Cortex of kidney (tissue), 1 donor: ENCODE measurements at places on chromosomes 2 and 18.

GRCh38 chr18:51195451-51196117 is 1.9 kb downstream of the MEX3C start:
- DNase-seq: no peak

DNA sequence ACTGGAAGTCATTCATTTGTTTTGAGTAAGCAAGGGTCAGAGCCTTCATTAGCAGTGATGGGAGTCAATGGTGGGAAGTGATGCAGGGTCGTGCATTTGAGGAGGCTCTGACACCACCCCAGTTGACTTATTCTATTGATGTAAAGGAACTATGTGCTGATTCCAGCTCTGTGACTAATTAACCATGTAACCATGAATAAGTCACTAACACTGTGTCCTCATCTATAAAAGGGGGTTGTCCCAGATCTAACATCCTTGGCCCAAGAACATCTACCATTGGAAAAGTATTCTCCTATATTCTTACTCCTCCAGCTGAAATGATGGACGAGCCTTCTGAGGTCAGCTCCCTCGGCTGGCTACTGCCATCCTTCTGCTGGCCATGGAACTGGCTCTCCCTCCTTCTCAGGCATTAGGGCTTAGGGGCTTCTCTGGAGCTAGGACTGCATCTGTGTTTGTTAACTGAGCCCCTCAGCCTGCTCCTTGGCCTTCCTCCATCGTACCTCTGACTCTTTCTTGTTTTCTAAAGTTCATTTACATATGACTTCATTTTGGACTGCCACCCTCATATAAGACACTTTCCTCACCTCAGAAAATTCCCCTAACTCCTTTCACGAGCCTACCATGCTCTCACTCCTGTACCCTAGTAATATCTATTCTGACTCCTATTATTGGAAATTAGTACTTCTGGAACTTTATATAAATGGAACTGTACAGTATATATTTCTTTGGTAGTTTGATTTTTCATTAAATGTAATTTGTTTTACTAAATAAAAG is 115.5 kb downstream of the KCTD1 start:
- DNase-seq: no peak

- no peak for DNase-seq
These were observed 26.6 kb upstream of the KCMF1 start for GRCh38 chr2:84944295-84944909.

DNA sequence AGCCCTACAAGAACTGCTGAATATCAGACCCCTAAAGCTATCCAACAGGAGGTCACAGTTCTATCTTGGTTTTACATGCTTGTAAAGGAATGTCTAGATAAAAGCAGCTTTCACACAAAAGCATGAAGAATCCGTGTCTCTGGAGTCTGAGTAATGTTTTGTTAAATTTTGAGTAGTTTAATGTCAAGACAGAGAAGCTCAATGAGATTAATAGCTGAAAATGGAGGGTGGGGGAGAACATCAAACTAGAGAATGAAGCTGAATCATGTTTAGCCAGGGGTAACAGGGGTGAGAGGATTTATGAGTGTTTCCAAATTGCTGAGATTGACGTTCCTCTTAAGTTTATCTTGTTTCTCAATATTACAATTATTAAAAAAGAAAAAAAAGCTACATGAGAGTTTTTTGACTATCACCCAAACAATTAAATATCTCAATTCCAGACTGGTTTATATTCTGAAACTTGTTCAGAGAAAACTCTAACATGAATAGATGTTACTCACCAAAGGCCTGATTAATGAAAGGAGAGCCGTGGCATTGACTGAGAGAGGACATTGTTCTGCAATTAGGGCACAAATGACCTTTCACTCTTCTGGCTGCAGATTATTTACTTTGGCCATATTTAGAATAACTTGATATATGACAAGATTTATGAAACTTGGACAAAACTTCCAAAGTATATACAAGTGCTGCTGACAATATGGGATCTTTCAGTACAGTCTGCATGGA is 266.4 kb upstream of the ETAA1 start:
- DNase-seq: no peak

DNA sequence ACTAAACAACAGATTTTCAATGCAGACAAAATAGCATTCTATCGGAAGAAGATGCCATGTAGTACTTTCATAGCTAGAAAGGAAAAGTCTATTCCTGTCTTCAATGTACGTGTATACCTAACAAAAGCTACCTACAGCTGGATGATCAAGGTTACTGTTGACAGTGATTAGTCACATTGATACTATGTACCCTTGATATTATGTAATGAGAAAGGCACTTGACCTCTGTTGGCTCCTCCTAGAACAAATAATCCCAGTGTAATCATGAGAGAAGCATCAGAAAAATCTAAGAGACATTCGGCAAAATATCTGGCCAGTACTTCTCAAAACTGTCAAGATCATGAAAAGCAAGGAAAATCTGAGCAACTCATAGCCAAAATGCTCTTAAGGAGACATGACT is 44.4 kb upstream of the LRRTM4 start:
- DNase-seq: no peak

GRCh38 chr2:221104361-221104811 is 467.7 kb downstream of the EPHA4 start:
- no peak for DNase-seq

DNA sequence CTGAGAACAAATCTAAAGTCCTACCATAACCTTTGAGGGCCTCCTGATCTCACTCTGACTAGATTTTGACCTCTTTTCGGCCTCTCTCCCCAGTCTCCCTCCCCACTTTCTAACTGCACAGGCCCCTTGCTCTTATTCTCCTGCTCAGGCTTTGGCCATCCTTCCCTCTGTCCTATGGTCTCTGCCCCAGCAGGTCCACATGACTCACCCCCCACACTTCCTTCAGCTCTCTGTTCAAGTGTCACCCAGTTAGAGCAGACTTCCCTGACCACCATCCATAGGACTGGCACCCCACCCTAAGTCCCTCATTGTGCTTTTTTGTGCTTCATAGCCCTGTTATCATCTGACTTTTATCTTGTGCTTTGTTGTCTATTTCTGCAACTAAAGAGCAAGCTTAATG is 41.2 kb upstream of the NT5C1B start:
- no peak for DNase-seq

- DNase-seq: no peak
These were observed 2.2 kb downstream of the RBM45 start for GRCh38 chr2:178114462-178114861.

- DNase-seq: no peak
These were observed 243.5 kb upstream of the ZNF521 start for GRCh38 chr18:25595274-25596060.

DNA sequence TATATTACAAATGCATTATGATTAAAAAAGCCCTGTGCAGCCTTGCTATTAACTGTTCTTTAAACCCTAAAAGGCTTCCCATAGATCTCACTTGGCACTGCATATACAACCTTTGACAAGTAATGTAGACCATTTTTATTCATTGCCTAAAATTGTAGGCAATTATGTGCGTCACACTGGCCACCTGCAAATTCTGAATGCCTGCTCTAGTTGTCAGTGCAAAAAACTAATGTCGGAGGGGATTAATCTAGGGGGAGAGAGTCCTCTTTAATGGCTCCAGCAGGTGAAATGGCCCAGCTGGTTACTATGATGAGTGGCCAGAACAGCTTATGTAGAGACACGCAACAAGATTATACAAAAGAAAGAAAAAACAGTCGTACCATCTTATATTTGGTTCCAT is 123.2 kb downstream of the OLA1 start:
- no peak for DNase-seq

DNA sequence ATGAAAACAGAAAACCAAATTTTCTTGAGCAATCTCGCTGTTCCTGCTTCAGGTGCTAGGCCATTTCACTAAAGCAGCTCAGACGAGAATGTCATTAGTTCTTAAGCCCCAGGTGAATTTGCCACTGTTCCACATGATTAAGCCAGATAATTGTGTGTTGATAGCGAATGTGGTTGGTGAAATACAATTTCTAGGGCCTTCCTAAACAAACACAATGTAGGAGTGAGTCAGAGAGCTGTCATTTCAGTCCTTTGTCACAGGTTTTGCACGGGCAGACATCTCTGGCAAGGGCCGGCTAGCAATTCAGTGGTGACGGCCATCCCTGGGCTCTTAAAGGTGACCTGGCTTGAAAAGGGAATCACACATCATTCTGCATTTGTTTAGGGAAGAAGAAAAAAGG is 170.7 kb downstream of the TMEM182 start:
- DNase-seq: no peak

DNA sequence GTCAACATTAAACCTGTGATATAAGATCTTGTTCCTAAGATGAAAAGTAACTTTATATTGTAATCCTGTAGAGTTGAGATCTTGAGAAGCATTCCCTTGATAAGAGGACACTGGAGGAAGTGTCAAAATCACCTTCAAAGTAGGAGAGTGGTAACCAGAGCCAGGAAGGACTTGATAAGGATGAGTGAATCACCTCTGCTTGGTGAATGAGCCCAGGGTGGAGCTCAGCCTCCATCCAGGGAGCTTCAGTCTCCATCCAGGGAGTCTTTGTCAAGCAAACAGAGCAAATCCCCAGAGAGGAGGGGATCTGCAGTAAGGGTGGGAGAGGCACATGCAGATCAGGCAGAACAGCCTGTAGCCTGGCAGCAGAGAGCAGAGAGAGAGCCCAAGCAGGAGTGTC is 167.1 kb upstream of the SIX2 start:
- no peak for DNase-seq

DNA sequence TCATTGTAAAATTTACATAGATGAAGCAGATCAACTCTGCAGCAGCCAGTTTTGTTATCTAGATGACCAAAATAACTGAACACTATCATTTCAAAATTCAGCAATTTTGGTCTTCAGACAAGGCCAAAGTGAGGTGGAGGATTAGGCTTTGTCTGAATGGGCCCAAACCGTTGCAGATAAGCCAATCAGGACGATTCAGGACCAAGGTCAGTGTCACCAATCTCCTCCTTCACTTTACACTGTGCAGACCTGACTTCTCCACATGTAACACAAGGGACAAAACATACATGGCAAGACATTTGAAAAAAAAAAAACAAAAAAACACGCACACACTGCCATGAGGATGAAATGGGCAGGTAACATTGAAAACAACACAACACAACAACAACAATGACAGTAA is 211.2 kb downstream of the NAPG start:
- DNase-seq: no peak

DNA sequence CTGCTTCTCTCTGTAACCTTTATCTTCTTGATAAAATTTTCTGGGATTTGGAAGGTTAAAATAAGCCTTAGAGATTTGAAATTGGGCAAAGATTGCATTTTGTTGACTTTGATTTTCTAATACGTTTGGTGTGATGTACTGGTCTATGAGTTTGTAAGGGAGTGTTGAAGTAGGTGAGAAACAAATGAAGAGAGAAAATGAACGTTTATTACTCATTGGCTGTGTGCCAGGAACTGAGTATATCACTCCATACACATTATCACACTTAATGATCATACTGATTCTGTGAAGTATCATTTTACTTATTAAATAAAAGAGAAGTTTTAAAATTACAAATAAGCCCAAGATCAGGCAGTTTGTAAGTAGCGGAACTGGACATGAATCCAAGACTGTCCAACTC is 795.1 kb upstream of the ZEB2 start:
- DNase-seq: no peak

- no peak for DNase-seq
These were observed 2.0 kb upstream of the MCFD2 start for GRCh38 chr2:46917628-46918027.

- DNase-seq: no peak
These were observed 39.9 kb downstream of the STK17B start for GRCh38 chr2:196131384-196131937.

GRCh38 chr2:3243804-3244203 is 133.8 kb downstream of the EIPR1 start:
- DNase-seq: no peak

- no peak for DNase-seq
These were observed 61.9 kb downstream of the SPRED2 start for GRCh38 chr2:65370387-65371073.

DNA sequence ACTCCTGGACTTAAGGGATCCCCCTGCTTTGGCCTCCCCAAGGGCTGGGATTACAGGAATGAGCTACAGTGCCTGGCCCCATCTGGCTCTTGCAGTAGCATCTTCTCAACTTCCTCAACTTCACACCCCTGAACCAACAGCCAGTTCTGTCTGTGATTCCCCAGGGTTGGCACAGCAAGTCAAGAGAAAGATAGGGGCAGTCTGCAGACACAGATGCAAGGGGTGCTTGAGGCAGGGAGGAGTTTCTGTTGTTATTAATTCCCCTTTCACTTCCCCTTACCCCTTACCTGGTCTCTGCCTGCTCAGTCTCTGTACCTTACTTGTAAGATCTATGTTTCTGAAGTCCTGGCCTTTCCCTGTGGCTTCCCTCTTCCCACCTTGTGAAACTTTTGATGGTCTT is 54.1 kb upstream of the MEX3C start:
- no peak for DNase-seq

DNA sequence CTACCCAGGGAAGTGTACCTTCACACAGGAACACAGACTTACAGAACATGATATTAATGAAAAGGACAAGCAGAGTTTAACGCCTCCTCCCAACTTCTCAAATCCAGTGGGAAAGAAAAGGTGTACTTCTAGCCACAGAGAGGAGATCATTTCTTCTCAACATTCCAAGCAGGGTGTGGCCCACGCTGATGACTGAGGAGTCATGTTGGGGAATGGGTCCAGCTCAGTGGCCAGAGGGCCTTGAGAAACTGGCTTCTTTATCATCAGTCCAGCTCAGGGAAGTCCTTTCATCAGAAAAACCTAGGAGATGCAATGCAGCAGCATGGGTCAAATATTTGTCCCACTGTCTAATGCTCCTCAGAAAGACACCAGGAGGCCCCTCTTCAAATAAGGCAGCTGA is 63.0 kb downstream of the RBM43 start:
- no peak for DNase-seq

- DNase-seq: no peak
These were observed 1507.2 kb upstream of the PIK3C3 start for GRCh38 chr18:40447820-40448219.

DNA sequence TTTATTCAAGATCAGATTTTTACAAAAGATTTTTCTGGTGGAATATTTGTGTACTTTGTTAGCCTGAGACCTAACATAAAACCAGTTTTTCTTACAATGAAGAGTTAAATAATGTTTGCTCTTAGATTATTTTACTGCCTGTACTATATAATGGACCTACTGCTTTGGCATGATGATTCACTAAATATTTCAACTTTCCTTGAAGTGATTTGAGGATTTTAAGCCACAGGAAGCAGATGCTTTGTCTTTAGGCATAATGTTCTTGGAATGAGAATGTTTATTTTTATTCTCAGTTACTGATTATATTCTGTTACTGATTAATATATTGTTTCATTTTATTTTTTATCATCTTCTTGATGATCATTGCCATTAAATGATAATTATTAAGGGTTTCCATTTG is 175.3 kb upstream of the LRP1B start:
- no peak for DNase-seq

GRCh38 chr2:85844486-85844885 is 44.3 kb downstream of the ST3GAL5 start:
- no peak for DNase-seq

DNA sequence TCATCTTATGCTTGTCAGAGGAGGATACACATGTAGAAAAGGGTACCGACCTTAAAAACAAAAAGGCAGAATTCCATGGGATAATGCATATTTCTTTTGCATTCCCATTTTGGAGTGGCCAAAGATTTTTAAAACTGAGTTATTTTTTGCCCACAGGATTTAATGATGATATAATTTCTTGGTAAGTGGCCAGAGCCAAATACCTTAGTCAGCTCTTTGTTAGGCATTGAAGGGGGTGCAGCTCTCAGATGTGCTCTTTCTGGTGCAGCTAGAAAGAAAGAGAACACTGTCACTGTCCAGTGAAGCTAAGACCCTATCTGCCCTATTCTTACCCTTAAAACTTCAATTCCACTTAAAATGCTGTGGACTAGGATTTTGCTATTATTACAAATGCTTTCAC is 10.8 kb downstream of the COQ10B start:
- DNase-seq: no peak

GRCh38 chr2:240602266-240603050 is 15.9 kb downstream of the CAPN10 start:
- no peak for DNase-seq
